ENCODE measurements at places on chromosomes 2 and 18.

GRCh38 chr2:236866542-236867340, 218.9 kb upstream of the COPS8 start:
- DNase-seq, result no peak

DNA sequence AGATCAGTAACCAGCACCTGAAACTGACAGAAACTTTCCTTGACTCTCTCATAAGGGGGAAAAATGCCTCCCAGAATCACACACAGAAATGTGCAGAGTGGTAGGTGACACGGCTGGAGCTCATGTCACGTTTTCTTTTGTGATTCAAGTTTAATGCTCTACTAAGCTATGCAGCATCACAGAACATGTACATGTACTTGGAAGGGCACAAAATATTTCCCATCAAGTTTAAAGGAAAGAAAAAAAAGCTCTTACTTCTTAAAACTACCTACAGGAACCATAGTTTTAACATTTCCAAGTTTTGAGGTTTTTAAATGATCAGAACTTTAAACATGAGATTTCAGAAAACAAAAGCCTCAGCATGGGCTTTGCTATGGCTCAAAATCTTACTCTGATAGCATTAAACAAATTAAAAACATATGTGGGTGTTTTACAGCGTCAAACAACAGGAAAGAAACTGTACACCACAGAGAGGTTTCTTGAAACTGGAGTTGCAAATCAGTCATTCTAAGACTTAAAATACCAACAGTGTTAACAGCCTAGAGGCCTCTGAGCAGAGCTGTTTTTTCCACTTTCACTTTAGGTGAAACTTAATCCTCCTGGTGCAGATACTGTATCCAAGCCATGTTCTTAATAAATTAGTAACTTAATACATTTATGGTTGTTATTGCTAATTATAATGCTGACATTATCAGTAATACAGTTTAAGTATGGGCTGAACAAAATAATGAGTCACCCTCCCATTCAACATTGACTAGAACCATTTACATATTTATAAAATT, 30.1 kb downstream of the MBP start:
- DNase-seq, result peak; percentile 44

- DNase-seq, result no peak
These were observed 127.6 kb upstream of the LINC00305 start for GRCh38 chr18:64276311-64277090.

DNA sequence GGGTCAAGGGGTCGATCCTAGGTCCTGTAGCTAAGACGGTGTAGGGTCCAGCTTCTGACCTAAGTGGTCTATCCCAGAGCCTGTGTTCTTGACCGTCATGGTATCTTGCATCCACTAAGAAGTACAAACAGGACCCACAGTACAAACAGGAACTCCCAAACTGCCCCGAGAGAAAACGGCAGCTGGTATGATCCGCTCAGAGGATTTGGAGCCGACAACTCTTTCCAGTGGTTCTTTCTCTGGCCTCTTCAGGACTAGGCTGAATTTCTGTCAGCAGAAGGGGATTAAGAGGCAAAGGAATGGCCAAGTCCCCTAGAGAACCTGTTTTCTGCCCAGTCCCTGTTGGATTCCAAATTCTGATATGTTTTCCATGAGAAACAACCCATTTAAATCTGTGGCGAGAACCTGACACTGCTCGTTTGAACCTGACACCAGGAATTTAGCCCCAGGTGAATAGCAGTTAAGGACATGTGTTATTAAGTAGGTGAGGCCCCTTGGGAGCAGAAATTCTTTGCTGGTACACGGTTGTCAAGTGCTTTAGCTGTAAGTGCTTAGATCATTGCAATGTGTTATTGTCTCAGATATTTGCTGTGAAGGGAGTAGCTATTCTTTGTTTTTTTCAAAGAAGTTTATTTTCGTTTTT, 50.5 kb upstream of the TXNDC2 start:
- DNase-seq, result no peak

GRCh38 chr2:178452870-178453269, 1.7 kb downstream of the PJVK start:
- DNase-seq, result no peak

Measured in GF-D8 (cell line).